Panc1 (cell line): ENCODE measurements at places on chromosomes 5 and 9. TPM values are rescaled to one million over a fixed set of nuclear protein-coding genes. Genes with fewer than 3 reads are reported as not detected.

The NEURL1B gene
- total RNA-seq = 5.3 TPM

The MVB12B gene
- total RNA-seq = 9.4 TPM

The ADRB2 gene
- total RNA-seq = 1.0 TPM

The FOXD4L6 gene
- total RNA-seq = not detected

The GFRA3 gene
- 1.5 TPM for total RNA-seq

GRCh38 chr9:35748242-35748857, 678 bp downstream of the GBA2 start:
- peaks cover 8% of the 10 kb centered on the region for H3K36me3 ChIP-seq
- peak overlapping the region; percentile 96 for H3K4me3 ChIP-seq
- H3K27ac ChIP-seq = peak overlapping the region; percentile 94
- DNase-seq = no peak
- no peaks in the 10 kb centered on the region for H3K27me3 ChIP-seq
- H3K4me1 ChIP-seq = peaks cover 22% of the 10 kb centered on the region; the same call in 1 of the 2 replicates

GRCh38 chr9:4243113-4243512, 56.8 kb downstream of the GLIS3 start:
- no peak overlapping the region for H3K27ac ChIP-seq
- H3K4me3 ChIP-seq = no peak overlapping the region
- DNase-seq = no peak
- H3K36me3 ChIP-seq = no peaks in the 10 kb centered on the region
- H3K4me1 ChIP-seq = no peaks in the 10 kb centered on the region

DNA sequence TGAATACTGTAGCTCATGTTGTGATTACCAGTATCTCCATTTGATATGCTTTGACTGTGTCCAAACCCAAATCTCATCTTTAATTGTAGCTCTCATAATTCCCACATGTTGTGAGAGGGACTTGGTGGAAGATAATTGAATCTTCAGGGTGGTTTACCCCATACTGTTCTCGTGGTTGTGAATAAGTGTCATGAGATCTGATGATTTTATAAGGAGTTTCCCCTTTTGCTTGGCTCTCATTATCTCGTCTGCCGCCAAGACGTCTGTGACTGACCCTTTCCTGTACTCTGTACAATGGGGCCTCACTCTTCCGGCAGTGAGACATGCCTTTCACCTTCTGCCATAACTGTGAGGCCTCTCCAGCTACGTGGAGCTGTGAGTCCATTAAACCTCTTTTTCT, 59.3 kb downstream of the TRIO start:
- H3K4me3 ChIP-seq = peak overlapping the region; percentile 14; the same call in 1 of the 2 replicates
- DNase-seq = no peak
- peak overlapping the region; percentile 99 for H3K27ac ChIP-seq

DNA sequence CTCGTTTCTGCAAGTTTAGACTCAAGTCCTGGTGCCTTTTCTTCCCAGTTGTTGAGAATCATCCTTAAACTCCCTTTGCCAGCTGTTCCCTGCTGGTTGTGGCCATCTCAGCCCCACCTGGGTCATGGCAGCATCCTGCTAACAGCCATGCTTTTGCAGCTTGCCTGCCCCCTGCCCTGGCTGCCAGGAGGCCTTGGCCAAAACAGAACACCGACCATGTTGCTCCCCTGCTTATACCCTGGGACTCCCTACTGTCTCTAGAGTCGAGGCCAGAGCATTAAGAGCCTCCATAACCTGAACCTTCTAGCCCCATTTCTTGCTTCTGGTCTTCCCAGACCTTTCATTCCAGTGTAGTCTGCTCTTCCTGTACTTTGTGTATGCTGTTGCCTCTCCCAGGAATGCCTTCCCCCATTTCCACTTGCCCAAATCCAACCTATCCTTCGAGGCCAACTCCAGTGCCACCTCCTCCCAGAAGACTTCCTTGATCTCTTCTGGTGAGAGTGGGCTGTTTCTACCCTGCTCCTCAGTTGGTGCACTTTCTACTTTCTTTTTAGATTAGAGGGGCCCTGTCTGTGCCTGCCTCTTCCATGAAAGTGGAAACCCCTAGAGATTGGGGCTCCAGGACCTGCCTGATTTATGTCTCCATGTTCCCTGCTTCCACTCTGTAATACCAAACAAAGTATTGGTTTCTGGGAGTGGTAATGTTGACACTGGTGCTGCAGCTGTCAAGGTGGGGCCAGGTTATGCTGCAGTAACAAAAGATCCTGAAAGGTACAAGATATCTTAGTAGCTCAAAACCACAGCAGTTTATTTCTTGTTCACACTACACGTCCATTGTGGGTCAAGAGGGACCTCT, 88.2 kb downstream of the AMBP start:
- H3K27ac ChIP-seq = no peak overlapping the region
- H3K27me3 ChIP-seq = no peaks in the 10 kb centered on the region
- H3K4me1 ChIP-seq = no peaks in the 10 kb centered on the region
- no peak for DNase-seq

DNA sequence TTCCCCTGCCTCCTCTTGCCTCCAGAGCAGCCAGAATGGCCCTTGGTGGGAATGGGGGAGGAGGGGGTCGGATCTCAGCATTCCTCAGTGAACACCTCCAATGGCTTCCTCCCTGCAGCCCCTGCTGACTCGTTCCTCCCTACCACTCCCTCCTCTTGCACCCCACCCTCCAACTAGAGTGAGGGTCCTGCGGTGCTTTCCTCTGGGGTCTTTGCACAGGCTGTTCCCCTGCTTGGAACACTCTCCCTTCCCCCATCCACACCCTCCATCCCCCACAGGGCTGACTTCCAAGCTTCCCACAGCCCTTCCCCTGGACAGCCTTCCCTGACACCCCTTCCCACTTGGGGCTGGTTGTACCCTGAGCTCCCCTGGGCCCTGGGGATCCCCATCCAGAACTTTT, 70.4 kb upstream of the NEK6 start:
- H3K36me3 ChIP-seq = no peaks in the 10 kb centered on the region
- no peak overlapping the region for H3K27ac ChIP-seq
- H3K4me1 ChIP-seq = no peaks in the 10 kb centered on the region
- H3K4me3 ChIP-seq = no peak overlapping the region

DNA sequence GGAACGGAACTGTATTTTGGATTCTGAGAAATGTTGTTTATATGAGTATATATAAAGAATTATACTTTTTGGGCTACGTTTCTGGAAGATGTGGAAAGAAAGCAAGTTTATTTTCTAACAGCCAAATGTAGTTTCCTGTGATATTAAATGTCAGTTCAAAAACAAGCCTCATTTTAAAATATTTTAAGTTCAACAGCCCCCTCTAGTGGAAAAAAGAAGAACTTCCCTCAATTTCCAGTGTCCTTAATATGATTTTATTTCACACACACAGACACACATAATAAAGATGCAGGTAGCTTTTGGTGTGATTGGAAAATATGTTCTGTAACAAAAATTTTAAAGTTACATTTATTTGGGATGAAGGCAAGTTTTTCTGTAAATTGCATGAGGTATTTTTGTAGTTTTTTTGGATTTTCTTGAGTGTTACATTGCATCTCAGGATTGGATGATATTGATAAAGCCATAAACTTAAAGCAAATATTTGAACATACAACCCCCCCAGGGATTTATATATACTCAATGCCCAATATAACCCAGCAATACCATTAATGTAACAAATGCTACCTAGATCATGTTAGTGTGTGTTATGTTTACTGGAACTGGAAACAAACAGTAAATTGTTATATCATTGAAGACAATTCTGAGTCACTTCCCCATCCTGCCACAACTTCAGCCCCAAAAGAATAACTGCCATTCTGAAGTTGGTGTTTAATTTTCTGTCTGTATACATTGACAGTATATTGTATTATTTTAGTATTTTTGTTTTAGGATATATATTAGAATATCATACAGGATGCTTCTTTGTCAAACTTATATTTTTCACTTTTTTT, 54.0 kb downstream of the CCDC171 start:
- H3K4me1 ChIP-seq = no peaks in the 10 kb centered on the region
- H3K36me3 ChIP-seq = no peaks in the 10 kb centered on the region
- no peak overlapping the region for H3K27ac ChIP-seq
- no peak for DNase-seq

DNA sequence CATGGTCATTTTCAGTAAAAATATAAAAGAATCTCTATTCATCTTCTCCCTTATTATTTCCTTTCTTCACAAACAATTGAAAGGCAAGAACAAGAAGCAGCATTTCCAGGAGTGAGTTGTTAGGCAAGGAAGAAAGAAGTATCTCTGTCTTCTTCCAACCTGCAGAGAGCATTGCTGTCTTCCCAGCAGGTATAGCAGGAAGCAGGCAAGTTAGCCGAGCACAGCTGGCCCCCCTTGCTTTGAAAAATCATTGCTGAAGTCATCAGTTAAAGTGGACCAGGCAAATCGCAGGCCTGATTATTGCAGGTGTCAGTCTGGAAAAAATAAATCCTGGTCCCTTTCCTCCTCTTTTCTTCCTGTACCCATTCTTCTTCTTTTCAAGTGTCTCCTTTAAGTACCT, 353.1 kb upstream of the BRINP1 start:
- DNase-seq = no peak
- no peaks in the 10 kb centered on the region for H3K36me3 ChIP-seq
- no peaks in the 10 kb centered on the region for H3K27me3 ChIP-seq
- no peaks in the 10 kb centered on the region for H3K4me1 ChIP-seq

DNA sequence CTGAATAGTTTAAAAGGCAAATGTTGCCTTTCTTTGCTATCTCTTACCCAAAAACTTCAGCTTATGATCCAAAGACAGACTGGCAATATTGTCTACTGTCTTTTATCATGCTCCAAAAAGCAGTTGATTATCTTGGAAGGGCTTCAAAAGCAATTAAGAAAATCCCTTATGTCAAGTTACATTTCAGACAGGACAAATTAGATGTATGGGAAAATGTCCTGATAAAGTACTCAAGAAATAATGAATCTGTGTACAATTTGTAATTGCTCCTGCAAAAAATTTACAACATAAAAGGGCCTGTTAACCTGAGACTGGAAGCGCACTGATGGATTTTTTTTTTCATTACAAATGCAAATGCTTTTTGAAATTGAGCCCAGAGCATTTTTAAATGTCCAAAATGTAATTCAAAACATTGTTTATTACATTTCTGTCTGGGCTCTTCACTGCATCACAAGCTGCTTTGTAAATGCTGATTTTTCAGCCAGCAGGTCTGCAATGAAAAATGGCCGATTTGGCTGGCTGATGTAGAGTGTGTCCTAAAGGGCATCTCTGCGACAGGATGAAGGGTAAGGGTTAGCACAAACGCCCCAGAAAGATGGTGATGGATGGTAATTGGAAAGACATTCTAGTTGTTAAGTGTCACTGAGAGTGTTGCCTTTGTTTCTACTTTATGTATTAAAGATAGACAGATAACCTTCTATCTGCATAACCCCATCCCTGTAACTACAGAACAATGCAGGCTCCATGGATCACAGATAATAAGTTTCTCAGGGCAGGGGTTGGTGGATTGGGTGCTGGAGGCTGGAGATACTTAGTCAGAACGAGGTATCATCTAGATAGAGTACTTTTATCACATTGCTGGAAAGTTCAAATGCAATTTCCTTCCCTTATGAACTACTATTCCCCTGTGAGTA, 27.0 kb downstream of the MAT2B start:
- H3K36me3 ChIP-seq = no peaks in the 10 kb centered on the region
- H3K4me3 ChIP-seq = no peak overlapping the region
- no peak overlapping the region for H3K27ac ChIP-seq
- peaks cover 6% of the 10 kb centered on the region for H3K27me3 ChIP-seq

DNA sequence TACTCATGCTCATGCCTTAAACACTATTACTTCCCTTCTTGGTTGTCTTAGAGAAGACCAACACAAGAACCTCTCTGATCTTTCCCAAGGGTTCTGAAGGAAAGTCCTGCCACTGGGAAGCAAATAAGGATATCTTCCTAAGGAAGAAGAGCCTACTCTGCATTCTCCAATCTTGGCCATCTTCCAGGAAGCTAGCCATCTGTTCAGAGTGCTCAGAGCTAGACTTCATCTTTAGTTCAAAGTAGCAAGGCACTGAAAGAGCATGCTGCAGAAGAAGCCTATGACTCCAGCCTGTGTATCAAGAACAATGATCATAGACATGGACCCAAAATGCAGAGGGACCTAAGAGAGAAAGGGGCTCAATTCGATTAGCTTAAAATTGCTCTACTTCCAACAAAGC, 114.7 kb downstream of the KIAA0825 start:
- H3K27ac ChIP-seq = no peak overlapping the region
- H3K4me3 ChIP-seq = no peak overlapping the region
- no peaks in the 10 kb centered on the region for H3K36me3 ChIP-seq
- no peaks in the 10 kb centered on the region for H3K4me1 ChIP-seq
- DNase-seq = no peak

DNA sequence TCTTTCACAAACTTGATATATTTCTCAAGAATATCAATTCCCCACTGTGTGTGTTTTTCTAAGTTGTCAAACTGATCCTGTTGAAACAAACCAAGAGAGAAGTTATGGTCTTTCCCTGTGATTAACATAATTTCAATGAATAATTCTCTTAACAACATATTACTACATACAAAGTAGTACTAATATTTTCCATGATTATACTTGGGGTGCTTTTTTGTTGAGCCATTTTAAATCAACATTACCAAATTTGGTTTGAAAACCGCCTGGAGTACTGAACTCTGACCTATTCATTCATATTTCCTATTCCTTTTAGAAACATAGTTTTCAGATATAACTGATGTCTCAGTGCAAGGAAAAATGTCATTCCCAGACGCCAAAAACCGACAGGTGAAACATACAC, 48.1 kb downstream of the FNBP1 start:
- H3K27me3 ChIP-seq = no peaks in the 10 kb centered on the region
- peaks cover 12% of the 10 kb centered on the region; the same call in 1 of the 2 replicates for H3K4me1 ChIP-seq
- H3K27ac ChIP-seq = no peak overlapping the region; the same call in 1 of the 2 replicates
- no peak for DNase-seq
- no peak overlapping the region for H3K4me3 ChIP-seq

- no peaks in the 10 kb centered on the region for H3K4me1 ChIP-seq
- no peaks in the 10 kb centered on the region; the same call in 1 of the 2 replicates for H3K27me3 ChIP-seq
- H3K27ac ChIP-seq = no peak overlapping the region
- H3K36me3 ChIP-seq = no peaks in the 10 kb centered on the region
- no peak for DNase-seq
Measured at GRCh38 chr5:94485067-94485466, 133.3 kb downstream of the KIAA0825 start.

DNA sequence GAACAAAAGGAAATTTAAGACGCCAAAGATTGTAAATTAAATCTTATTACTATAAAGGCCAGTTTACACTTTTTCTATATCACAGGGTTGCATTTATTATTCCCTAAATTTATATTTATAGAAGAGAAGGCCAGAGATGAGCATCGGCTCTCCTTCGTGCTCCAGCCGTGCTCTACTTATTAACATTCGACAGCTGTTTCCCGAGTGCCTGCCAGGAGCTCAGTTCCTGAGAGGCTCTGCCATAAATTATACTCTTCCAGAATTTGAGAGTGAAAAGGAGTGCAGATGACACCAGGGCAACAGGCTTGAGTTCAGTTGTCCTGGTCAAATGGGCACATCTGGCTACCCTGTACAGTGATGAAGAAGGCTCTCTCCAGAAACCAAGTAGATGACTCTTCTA, 70.1 kb downstream of the PCSK5 start:
- H3K27me3 ChIP-seq = no peaks in the 10 kb centered on the region
- no peak for DNase-seq
- no peaks in the 10 kb centered on the region for H3K36me3 ChIP-seq
- H3K27ac ChIP-seq = no peak overlapping the region
- no peaks in the 10 kb centered on the region for H3K4me1 ChIP-seq
